ENCODE measurements at places on chromosomes 5 and 9. TPM values are rescaled to one million over a fixed set of nuclear protein-coding genes. Genes with fewer than 3 reads are reported as not detected.

GRCh38 chr5:19880859-19881436 lies 107.1 kb downstream of the CDH18 start:
- H3K27ac ChIP-seq, result no peak overlapping the region
- H3K27me3 ChIP-seq, result no peaks in the 10 kb centered on the region
- no peak for DNase-seq
- H3K36me3 ChIP-seq, result no peaks in the 10 kb centered on the region
- no peak overlapping the region for H3K4me3 ChIP-seq
- no peaks in the 10 kb centered on the region for H3K4me1 ChIP-seq

DNA sequence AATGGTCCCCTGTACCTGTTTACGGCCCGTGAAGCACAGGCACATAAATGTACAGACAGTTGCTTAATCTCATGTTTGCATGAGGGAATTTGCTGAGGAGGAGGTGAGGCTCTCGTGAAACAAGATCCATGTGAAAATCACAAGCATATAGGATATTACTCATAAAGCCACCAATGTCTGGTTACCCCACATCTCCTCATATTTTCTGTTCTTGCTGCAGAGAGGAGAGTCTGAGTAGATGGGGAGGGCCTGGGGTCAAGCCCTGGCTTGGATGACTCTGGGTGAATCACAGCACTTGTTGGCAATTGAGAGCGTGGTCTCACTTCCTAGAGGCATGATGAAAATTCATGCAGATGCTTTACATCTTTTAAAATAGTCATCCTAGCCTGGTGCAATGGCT lies 975 bp downstream of the AGXT2 start:
- no peak overlapping the region for H3K27ac ChIP-seq
- no peak for DNase-seq
- no peak overlapping the region for H3K4me3 ChIP-seq
- H3K4me1 ChIP-seq, result no peaks in the 10 kb centered on the region

DNA sequence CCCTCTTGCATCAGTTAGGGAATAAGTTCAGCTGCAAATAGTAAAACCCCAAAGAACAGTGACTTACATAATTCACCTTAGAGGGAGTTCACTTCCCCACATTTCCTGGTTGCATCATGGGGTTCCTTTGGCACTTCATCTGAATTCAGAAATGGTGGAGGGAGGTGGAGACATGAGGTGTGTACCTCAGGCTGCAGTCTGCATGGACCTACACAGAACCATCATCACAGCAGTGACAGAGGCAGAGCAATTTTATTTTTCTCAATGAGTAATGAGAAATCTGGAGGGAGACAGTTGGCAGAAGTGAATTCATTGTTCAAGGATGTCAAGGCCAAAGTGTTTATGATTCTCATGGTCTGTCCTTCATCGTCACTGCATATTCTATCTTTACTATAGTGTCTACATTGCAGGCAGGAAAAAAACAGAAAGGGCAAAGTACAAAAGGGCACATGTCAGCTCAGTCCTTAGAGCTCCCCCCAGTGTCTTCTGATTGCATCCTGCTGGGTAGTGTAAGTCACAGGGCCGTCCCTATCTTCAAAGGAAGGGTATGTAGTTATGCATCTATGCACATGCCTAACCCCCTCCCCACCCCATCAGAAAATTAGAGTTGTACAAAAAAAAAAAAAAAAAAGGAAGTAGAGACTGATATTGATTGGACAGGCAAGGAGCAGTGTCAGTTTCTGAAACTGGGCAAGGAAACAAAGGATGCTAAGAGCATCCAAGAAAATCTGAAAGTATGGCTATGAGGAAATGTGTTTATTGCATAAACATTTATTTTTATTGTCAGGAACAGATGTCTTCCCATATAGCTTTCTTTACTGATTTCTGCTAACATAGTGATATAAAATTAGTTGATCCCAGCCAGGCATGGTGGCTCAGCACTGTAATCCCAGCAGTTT lies 132.7 kb upstream of the APC start:
- no peak overlapping the region for H3K27ac ChIP-seq
- H3K4me1 ChIP-seq, result no peaks in the 10 kb centered on the region
- no peak overlapping the region for H3K4me3 ChIP-seq
- H3K36me3 ChIP-seq, result no peaks in the 10 kb centered on the region

- H3K27me3 ChIP-seq, result no peaks in the 10 kb centered on the region
- H3K4me1 ChIP-seq, result peaks cover 77% of the 10 kb centered on the region
- H3K27ac ChIP-seq, result peak overlapping the region; percentile 12
- no peak for DNase-seq
- peak overlapping the region; percentile 96 for H3K4me3 ChIP-seq
These were observed 4.0 kb downstream of the TUT7 start for GRCh38 chr9:86350006-86350760.

GRCh38 chr5:80934751-80935150 lies 25.4 kb upstream of the RASGRF2 start:
- no peaks in the 10 kb centered on the region for H3K4me1 ChIP-seq
- H3K27ac ChIP-seq, result no peak overlapping the region
- no peaks in the 10 kb centered on the region for H3K36me3 ChIP-seq
- no peak for DNase-seq
- no peak overlapping the region for H3K4me3 ChIP-seq

- H3K27ac ChIP-seq, result no peak overlapping the region
- H3K4me1 ChIP-seq, result no peaks in the 10 kb centered on the region
- no peaks in the 10 kb centered on the region for H3K27me3 ChIP-seq
- no peaks in the 10 kb centered on the region for H3K36me3 ChIP-seq
- H3K4me3 ChIP-seq, result no peak overlapping the region
These were observed 142.4 kb downstream of the YIPF5 start for GRCh38 chr5:144028058-144028457.

DNA sequence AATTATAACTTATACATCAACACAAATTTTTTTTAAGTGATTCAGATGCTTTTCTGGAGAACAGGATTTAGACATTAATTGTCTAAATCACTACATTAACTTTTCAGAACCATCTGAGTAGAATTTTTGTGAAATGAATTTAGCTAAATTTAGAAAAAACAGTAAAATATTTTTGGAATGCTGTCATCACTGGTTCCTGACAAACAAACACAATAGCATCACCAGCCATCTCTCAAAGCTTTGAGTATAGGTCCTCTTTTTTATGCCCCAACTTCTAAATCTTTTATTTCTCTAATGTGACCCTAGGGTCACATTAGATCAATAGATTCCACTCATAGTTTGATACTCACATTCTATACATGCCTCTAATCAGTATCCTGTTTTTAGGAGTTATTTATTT lies 104.6 kb downstream of the PRR16 start:
- no peak for DNase-seq
- H3K4me1 ChIP-seq, result no peaks in the 10 kb centered on the region
- H3K4me3 ChIP-seq, result no peak overlapping the region
- no peaks in the 10 kb centered on the region for H3K36me3 ChIP-seq
- H3K27me3 ChIP-seq, result no peaks in the 10 kb centered on the region

DNA sequence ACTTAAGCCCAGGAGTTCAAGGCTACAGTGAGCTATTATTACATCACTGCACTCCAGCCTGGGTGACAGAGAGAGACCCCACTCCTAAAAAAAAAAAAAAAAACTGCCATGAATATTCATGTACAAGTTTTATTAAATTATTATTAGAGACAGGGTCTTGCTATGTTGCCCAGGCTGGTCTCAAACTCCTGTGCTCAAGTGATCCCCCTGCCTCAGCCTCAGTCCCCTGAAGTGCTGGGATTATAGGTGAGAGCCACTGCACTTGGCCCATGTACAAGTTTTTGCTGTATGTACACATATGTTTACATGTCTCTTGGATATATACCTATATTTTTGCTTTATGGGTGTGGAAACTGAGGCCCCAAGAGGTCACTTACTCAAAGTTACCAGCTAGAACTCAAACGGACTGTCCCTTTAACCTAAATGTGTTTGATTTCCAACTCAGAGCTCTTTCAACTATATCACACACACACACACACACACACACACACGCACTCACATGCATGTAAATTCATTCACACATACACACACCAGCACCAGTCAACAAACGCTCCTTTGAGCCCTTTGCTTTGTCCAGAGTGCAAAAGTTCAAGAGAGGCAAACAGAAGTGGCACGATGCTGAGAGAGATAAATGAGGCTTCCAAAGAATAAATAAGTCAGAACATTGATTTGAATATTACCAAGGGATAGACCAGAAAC lies 42.3 kb upstream of the STRBP start:
- no peaks in the 10 kb centered on the region for H3K36me3 ChIP-seq
- no peaks in the 10 kb centered on the region for H3K4me1 ChIP-seq
- DNase-seq, result no peak
- H3K4me3 ChIP-seq, result no peak overlapping the region
- H3K27me3 ChIP-seq, result no peaks in the 10 kb centered on the region

GRCh38 chr5:79111960-79112702 lies 522 bp downstream of the BHMT start:
- H3K4me1 ChIP-seq, result peaks cover 7% of the 10 kb centered on the region
- no peak overlapping the region for H3K27ac ChIP-seq
- DNase-seq, result no peak
- no peak overlapping the region for H3K4me3 ChIP-seq
- H3K27me3 ChIP-seq, result peaks cover 32% of the 10 kb centered on the region

GRCh38 chr9:93968451-93969327 lies 13.5 kb upstream of the BARX1 start:
- H3K27ac ChIP-seq, result no peak overlapping the region
- no peaks in the 10 kb centered on the region for H3K4me1 ChIP-seq
- DNase-seq, result no peak
- no peak overlapping the region for H3K4me3 ChIP-seq

- no peak for DNase-seq
- H3K4me1 ChIP-seq, result no peaks in the 10 kb centered on the region
- H3K27ac ChIP-seq, result no peak overlapping the region
- no peaks in the 10 kb centered on the region for H3K36me3 ChIP-seq
These were observed 1006.5 kb upstream of the TYRP1 start for GRCh38 chr9:11686733-11687132.

DNA sequence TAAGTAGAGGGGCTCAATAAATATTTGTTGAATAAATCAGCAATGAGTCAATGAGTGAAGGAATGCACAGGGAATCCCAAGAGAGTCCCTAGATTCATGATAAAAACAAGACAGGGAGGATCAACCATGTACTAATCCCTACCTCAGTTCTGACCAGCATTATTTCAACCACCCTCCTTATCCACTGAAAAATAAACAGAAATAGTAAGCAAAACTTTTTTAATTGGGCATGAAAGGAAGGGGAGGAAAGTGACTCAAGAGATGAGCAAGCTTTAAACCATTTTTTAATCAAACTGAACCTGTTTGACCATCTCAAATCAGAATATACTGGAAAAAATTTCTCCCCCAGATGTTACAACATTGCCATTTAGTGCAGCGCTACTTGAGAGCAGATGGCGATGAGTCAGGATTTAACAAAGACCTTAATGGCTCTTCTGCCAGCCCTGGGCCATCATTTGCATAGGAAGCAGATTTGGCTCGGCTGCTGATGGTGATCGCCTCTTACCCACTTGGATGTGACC lies 194.8 kb upstream of the SLC30A5 start:
- H3K36me3 ChIP-seq, result no peaks in the 10 kb centered on the region
- H3K27me3 ChIP-seq, result no peaks in the 10 kb centered on the region
- no peak for DNase-seq
- H3K4me1 ChIP-seq, result no peaks in the 10 kb centered on the region

DNA sequence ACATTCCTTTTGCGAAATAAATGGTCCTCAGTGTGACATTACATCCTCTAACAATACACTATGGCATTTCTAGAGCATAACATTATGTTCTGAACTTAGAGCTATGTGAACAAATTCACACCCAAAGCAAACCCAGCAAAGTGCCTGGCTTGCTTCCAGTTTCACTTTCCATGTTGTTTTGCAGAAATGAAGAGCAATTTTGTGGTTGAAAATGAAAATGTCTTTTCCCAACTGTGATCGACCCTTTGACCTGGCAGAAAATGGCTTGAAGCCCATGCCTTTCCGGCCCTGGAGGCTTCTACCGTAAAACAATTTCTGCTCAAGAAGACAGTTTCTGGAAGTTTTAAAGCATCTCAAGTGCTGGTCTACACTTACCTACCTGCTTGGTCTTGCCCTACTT lies 344.7 kb upstream of the RGMB start:
- H3K27ac ChIP-seq, result no peak overlapping the region
- peak; percentile 47 for DNase-seq
- peaks cover 19% of the 10 kb centered on the region for H3K4me1 ChIP-seq
- no peaks in the 10 kb centered on the region for H3K27me3 ChIP-seq
- H3K36me3 ChIP-seq, result no peaks in the 10 kb centered on the region

DNA sequence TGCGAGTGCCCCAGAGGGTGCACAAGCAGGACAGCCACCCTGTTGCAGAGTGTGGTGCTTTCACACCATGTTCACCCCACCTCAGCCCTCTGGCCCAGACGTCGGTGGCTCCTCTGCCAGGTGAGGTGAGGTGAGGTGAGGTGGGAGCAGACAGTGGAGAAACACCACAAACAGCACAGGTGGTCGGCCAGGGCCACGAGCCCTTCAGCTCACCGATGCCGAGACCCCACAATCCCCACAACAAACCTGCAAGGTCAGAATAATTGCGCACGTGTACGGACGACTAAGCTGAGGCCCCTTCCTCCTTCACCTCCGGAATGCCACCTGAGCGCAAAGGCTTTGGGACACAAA lies 10.5 kb downstream of the BRD3 start:
- no peak overlapping the region for H3K27ac ChIP-seq
- H3K4me1 ChIP-seq, result peaks cover 74% of the 10 kb centered on the region
- peaks cover 14% of the 10 kb centered on the region for H3K36me3 ChIP-seq
- no peak overlapping the region for H3K4me3 ChIP-seq
- no peak for DNase-seq
- H3K27me3 ChIP-seq, result no peaks in the 10 kb centered on the region

- no peak for DNase-seq
- no peaks in the 10 kb centered on the region for H3K36me3 ChIP-seq
- no peaks in the 10 kb centered on the region for H3K4me1 ChIP-seq
- no peaks in the 10 kb centered on the region for H3K27me3 ChIP-seq
- H3K27ac ChIP-seq, result no peak overlapping the region
- no peak overlapping the region for H3K4me3 ChIP-seq
These were observed 353.0 kb downstream of the PLK2 start for GRCh38 chr5:58106754-58107410.

DNA sequence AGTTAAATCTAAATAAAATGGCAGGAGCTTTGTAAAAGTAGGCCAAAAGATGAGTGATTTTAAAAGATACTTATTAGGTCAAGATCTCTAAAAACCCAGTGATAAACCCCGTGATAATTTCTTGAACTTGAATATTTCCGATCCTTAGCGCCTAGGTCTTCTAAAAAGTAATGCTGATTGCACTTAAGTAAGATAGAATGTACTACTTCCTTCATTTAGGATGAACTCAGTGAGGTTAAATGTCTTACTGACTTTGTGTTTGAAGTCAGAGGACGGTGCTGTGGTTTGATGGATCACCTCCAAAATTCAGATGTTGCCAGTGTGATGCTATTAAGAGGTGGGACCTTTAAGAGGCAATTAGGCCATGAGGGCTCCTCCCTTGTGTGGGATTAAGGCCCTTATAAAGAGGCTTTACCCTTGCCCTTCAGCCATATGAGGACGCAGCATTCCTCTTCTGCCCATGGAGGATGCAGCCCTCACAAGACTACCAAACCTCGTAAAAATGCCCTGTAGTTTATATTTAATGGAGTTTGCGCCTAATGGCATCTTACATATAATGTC lies 130.1 kb downstream of the TRIO start:
- H3K36me3 ChIP-seq, result peaks cover 14% of the 10 kb centered on the region
- no peak overlapping the region for H3K27ac ChIP-seq
- no peaks in the 10 kb centered on the region for H3K27me3 ChIP-seq
- no peak overlapping the region for H3K4me3 ChIP-seq
- no peak for DNase-seq

The RNF183 gene
- not detected for total RNA-seq

The PCDHA3 gene
- 0.77 TPM for total RNA-seq

The PPP2CA gene
- 96.9 TPM for total RNA-seq

The SLC27A6 gene
- total RNA-seq, result 0.15 TPM

The NRG2 gene
- total RNA-seq, result 1.6 TPM

The SH3TC2 gene
- total RNA-seq, result 0.92 TPM

The IFNA2 gene
- not detected for total RNA-seq

The CCDC112 gene
- total RNA-seq, result 7.4 TPM

The OR2K2 gene
- total RNA-seq, result not detected

The PCDHGB3 gene
- total RNA-seq, result 2.2 TPM

The RNF44 gene
- 55.1 TPM for total RNA-seq
